ENCODE measurements at places on chromosomes 6 and 20. TPM values are rescaled to one million over a fixed set of nuclear protein-coding genes. Genes with fewer than 3 reads are reported as not detected.

- H3K36me3 ChIP-seq, result no peaks in the 10 kb centered on the region
- no peak overlapping the region for H3K4me3 ChIP-seq
- H3K27ac ChIP-seq, result no peak overlapping the region
- no peaks in the 10 kb centered on the region for H3K27me3 ChIP-seq
- DNase-seq, result no peak
- H3K4me1 ChIP-seq, result no peaks in the 10 kb centered on the region
Observed at GRCh38 chr20:19072988-19073387, 139.5 kb upstream of the SLC24A3 start.

The C20orf141 gene
- total RNA-seq, result not detected

The KCNB1 gene
- total RNA-seq, result 21.8 TPM

GRCh38 chr6:5085648-5086293 lies 630 bp downstream of the PPP1R3G start:
- H3K27ac ChIP-seq, result peak overlapping the region; percentile 67
- peaks cover 6% of the 10 kb centered on the region for H3K4me1 ChIP-seq
- no peak for DNase-seq
- peak overlapping the region; percentile 90 for H3K4me3 ChIP-seq
- H3K36me3 ChIP-seq, result no peaks in the 10 kb centered on the region

The TRIM31 gene
- total RNA-seq, result 3.3 TPM

GRCh38 chr6:43402820-43403219 lies 24.5 kb upstream of the ABCC10 start:
- no peak overlapping the region for H3K27ac ChIP-seq
- H3K4me1 ChIP-seq, result no peaks in the 10 kb centered on the region
- H3K36me3 ChIP-seq, result no peaks in the 10 kb centered on the region
- no peak overlapping the region for H3K4me3 ChIP-seq

The PRND gene
- total RNA-seq, result not detected

- no peaks in the 10 kb centered on the region for H3K4me1 ChIP-seq
- H3K27ac ChIP-seq, result no peak overlapping the region
- no peaks in the 10 kb centered on the region for H3K36me3 ChIP-seq
- DNase-seq, result no peak
- H3K4me3 ChIP-seq, result no peak overlapping the region
- H3K27me3 ChIP-seq, result no peaks in the 10 kb centered on the region
Observed at GRCh38 chr6:9801249-9801754, 613.6 kb downstream of the TFAP2A start.

The GNL1 gene
- 51.2 TPM for total RNA-seq

GRCh38 chr20:33697129-33697528 lies 10.9 kb upstream of the E2F1 start:
- H3K36me3 ChIP-seq, result no peaks in the 10 kb centered on the region
- DNase-seq, result no peak
- H3K4me3 ChIP-seq, result no peak overlapping the region
- no peaks in the 10 kb centered on the region for H3K27me3 ChIP-seq
- H3K27ac ChIP-seq, result peak overlapping the region; percentile 54

DNA sequence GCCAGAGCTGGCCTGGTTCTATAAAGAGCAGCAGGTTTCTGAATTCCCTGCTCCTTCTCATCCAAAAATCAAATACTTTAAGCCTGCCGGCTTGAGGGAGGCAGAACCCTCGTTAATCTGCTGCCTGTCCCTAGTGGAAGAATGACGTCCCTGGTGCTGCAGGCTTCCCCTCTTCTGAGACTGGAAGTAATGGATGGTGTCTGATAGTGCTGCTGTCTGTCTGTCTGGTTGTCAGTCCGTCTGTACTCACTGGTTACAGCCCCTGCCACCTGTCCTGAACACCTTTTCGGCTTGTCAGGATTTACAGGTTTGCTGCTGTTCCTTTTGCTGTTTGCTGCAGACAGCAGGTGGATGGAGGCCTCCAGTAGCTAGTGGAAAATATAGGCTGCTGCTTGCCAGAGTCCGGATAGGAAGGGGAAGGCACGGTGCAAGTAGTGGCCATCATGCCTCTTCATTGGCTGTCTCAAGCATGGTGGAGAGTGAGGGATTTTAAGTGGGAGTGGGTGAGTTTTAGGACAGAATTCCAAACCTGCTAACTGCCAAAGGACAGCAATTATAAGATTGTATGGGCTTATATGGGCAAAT lies 2.5 kb downstream of the RIMS1 start:
- H3K27me3 ChIP-seq, result peaks cover 31% of the 10 kb centered on the region
- no peak overlapping the region for H3K27ac ChIP-seq
- H3K4me3 ChIP-seq, result no peak overlapping the region
- no peaks in the 10 kb centered on the region for H3K4me1 ChIP-seq
- H3K36me3 ChIP-seq, result no peaks in the 10 kb centered on the region

The SLC17A3 gene
- total RNA-seq, result not detected

DNA sequence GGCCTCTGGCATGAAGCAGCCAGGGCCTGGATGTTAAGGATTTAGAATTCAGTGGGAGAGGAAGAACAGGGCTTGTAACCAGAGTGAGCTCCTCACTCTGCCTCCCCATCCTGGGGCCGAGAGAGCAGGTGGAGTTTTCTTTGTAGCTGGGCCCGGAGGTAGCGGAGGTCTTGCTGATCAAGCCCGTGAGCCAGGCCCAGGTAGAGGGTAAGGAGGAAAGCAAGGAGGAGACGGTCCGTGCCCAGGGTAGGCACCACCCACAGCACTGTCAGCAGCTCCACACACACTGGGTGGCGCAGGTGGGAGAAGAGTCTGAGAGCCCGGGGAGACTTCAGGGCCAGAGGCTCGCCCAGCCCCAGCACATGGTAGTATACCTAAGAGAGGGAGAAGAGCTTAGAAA lies 2.1 kb upstream of the PPP1R18 start:
- H3K36me3 ChIP-seq, result no peaks in the 10 kb centered on the region
- H3K4me3 ChIP-seq, result peak overlapping the region; percentile 82
- no peaks in the 10 kb centered on the region for H3K27me3 ChIP-seq
- peak overlapping the region; percentile 96 for H3K27ac ChIP-seq

DNA sequence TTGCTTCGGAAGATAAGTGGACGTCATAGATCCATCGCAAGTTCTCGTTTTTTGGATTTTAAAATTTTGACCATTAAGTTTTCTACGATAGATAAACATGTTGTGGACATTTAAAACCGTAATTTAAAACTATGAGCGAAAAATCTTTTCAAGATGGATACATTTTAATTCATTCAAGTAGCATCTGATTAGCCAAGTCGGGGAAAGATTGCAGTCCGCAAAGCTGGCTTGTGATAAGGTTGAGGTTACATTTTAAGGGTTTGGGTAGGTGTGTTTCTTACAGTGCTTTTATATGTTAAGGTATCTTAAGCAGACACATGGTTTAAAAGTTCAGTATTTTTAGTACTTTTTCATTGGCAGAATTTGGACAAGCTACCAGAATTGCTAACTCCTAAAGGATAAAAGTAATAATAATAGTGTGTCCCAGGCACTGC lies 1.2 kb downstream of the WTAP start:
- peaks cover 4% of the 10 kb centered on the region for H3K4me1 ChIP-seq
- H3K27me3 ChIP-seq, result no peaks in the 10 kb centered on the region
- peak overlapping the region; percentile 41 for H3K27ac ChIP-seq

- H3K27ac ChIP-seq, result no peak overlapping the region
Observed at GRCh38 chr20:8721098-8721497, 347.8 kb upstream of the PLCB4 start.

The SLC22A16 gene
- 0.33 TPM for total RNA-seq

GRCh38 chr6:22558288-22558882 lies 11.0 kb upstream of the HDGFL1 start:
- H3K27ac ChIP-seq, result no peak overlapping the region
- no peak overlapping the region for H3K4me3 ChIP-seq
- no peaks in the 10 kb centered on the region for H3K4me1 ChIP-seq
- H3K27me3 ChIP-seq, result no peaks in the 10 kb centered on the region
- DNase-seq, result no peak
- no peaks in the 10 kb centered on the region for H3K36me3 ChIP-seq

The ZBP1 gene
- 2.4 TPM for total RNA-seq

DNA sequence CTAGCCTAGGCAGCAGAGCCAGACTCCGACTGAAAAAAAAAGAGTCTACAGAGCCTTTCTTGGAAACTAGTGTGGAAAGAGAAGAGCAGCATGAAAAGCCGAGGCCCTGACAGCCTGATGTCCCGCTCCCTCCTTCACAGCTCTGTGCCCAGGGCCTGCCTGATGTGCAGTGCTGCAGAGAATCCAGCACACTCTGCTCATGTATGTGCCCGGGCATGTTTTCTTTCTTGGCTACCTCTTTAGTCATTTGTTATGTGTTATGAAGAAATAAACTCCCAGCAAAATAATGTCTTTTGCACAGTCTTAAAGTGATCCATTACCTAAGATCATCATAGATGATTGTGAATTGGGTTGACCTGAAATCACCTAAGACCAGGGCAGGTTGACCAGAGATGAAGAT lies 78.1 kb upstream of the EZR start:
- H3K4me1 ChIP-seq, result no peaks in the 10 kb centered on the region
- H3K27ac ChIP-seq, result no peak overlapping the region
- DNase-seq, result no peak
- H3K27me3 ChIP-seq, result no peaks in the 10 kb centered on the region
- no peaks in the 10 kb centered on the region for H3K36me3 ChIP-seq
- H3K4me3 ChIP-seq, result no peak overlapping the region

DNA sequence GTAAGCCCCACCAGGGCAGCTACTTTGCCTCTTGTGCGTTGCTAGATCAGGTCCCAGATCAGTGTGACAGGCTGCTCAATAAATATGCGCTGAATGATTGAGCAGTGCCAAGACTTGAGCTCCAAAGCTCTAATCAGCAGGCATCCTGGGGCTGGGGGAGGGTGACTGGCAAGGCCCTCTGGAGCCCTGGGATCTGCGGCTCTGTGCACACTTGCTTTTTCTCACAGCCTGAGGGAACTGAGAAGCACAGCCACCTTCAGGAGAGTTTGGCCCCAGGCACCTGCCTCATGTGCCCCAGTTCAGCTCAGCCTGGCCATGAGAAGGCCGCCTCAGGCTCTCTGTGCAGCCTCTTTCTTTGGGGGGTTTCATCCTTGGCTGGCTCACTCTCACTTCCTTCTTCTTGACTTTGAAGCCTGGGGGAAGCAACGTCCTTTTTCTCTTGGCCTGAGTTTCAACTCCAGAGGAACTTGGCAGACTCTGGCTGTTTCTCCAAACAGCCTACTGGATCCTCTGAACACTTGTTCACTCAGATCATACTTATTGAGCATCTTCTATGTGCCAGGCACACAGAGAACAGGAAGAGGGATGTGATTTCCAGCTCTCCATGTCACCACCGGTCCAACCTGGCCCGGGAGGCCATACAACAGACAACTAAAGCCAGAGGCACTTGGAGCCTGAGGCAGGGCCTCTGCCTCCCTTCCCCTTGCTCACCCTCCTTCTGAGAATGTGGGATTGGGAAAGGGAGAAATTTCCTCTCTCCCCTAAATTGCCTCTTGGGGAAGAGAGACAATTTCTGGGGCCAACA lies 114.0 kb downstream of the VEGFA start:
- H3K27me3 ChIP-seq, result no peaks in the 10 kb centered on the region
- no peak for DNase-seq
- peak overlapping the region; percentile 34 for H3K27ac ChIP-seq
- no peak overlapping the region for H3K4me3 ChIP-seq
- no peaks in the 10 kb centered on the region for H3K36me3 ChIP-seq
- no peaks in the 10 kb centered on the region for H3K4me1 ChIP-seq

DNA sequence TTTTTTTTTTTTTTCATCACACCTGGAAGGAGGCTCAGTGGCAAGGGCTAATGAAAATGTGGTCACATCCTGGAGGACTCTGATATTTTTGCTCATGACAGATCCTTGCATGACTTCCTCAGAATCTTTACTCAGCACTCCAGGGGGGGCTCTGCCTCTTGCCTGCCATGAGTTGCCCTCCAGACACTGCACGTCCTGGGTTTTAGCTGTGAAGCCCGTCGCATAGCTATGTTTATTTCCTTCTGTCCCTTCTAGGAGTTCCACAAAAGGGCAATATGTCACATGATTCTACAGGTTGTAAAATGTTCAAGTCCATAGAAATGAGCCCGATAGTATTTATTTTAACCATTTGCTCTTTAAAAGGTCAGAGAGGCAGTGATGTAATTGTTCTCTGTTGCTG lies 18.2 kb downstream of the MAS1 start:
- H3K36me3 ChIP-seq, result no peaks in the 10 kb centered on the region
- DNase-seq, result no peak
- peaks cover 11% of the 10 kb centered on the region for H3K27me3 ChIP-seq
- H3K4me3 ChIP-seq, result no peak overlapping the region
- H3K4me1 ChIP-seq, result no peaks in the 10 kb centered on the region

GRCh38 chr20:4247898-4248858 lies 232.8 kb upstream of the RNF24 start:
- peak overlapping the region; percentile 50 for H3K4me3 ChIP-seq
- no peaks in the 10 kb centered on the region for H3K36me3 ChIP-seq
- DNase-seq, result no peak
- H3K4me1 ChIP-seq, result no peaks in the 10 kb centered on the region

GRCh38 chr6:90107771-90108282 lies 188.8 kb downstream of the BACH2 start:
- H3K4me3 ChIP-seq, result no peak overlapping the region
- no peaks in the 10 kb centered on the region for H3K27me3 ChIP-seq
- DNase-seq, result no peak
- no peaks in the 10 kb centered on the region for H3K4me1 ChIP-seq

GRCh38 chr6:55643861-55644260 lies 64.9 kb upstream of the HMGCLL1 start:
- H3K27me3 ChIP-seq, result no peaks in the 10 kb centered on the region
- DNase-seq, result no peak
- no peak overlapping the region for H3K4me3 ChIP-seq
- no peaks in the 10 kb centered on the region for H3K36me3 ChIP-seq
- H3K4me1 ChIP-seq, result no peaks in the 10 kb centered on the region

GRCh38 chr20:39861381-39861780 lies 827.7 kb downstream of the MAFB start:
- no peak overlapping the region for H3K4me3 ChIP-seq
- no peak overlapping the region for H3K27ac ChIP-seq
- no peaks in the 10 kb centered on the region for H3K27me3 ChIP-seq
- H3K36me3 ChIP-seq, result no peaks in the 10 kb centered on the region
- H3K4me1 ChIP-seq, result no peaks in the 10 kb centered on the region
- DNase-seq, result no peak

- DNase-seq, result no peak
- H3K4me3 ChIP-seq, result no peak overlapping the region
- no peak overlapping the region for H3K27ac ChIP-seq
- H3K27me3 ChIP-seq, result no peaks in the 10 kb centered on the region
Observed at GRCh38 chr6:138614151-138614550, 114.9 kb upstream of the NHSL1 start.

DNA sequence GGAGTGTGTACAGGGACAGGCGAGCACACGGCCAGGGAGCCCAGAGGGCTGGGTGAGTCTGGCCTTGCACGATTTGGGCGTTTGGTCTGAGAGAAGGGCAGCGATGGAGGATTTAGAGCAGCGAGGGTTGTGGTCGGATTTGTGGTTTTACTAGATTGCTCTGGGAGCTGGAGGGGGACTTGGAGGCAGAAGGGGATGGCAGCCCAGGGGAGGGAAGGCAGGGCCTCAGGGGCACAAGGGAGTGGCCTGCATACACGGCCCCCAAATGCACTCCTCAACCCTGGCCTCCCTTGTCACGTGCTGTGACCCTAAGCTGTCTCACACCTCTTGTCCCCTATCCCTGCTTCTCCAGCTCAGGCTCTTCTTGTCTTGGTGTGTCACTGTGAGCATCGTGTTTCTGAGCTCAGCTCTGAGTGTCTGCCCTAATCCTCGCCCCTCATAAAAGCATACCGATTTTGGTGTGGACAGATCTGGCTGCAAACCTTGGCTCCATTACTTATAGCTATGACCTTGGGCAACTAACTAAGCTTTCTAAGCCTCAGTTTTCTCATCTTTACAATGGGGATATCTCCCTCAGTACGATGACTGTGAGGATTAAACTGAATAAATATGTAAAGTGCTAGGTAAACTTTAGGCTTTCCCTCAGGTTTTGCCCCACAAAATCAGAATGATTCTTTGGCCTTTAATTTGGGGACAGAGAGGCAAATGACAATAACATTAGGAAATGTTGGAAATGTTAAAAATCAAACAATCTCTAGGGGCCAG lies 120.1 kb upstream of the ARMC2 start:
- H3K36me3 ChIP-seq, result no peaks in the 10 kb centered on the region
- no peaks in the 10 kb centered on the region for H3K4me1 ChIP-seq
- H3K27ac ChIP-seq, result no peak overlapping the region
- H3K27me3 ChIP-seq, result no peaks in the 10 kb centered on the region

Measured in breast epithelium (tissue), 4 donors.